Retinal pigment epithelial cell (primary cell): ENCODE measurements at places on chromosomes 11 and 22.

DNA sequence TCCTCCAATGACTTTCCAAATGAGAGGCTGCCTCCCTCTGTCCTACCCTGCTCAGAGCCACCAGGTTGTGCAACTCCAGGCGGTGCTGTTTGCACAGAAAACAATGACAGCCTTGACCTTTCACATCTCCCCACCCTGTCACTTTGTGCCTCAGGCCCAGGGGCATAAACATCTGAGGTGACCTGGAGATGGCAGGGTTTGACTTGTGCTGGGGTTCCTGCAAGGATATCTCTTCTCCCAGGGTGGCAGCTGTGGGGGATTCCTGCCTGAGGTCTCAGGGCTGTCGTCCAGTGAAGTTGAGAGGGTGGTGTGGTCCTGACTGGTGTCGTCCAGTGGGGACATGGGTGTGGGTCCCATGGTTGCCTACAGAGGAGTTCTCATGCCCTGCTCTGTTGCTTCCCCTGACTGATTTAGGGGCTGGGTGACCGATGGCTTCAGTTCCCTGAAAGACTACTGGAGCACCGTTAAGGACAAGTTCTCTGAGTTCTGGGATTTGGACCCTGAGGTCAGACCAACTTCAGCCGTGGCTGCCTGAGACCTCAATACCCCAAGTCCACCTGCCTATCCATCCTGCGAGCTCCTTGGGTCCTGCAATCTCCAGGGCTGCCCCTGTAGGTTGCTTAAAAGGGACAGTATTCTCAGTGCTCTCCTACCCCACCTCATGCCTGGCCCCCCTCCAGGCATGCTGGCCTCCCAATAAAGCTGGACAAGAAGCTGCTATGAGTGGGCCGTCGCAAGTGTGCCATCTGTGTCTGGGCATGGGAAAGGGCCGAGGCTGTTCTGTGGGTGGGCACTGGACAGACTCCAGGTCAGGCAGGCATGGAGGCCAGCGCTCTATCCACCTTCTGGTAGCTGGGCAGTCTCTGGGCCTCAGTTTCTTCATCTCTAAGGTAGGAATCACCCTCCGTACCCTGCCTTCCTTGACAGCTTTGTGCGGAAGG lies 2.9 kb downstream of the APOC3 start:
- no peak for DNase-seq

DNA sequence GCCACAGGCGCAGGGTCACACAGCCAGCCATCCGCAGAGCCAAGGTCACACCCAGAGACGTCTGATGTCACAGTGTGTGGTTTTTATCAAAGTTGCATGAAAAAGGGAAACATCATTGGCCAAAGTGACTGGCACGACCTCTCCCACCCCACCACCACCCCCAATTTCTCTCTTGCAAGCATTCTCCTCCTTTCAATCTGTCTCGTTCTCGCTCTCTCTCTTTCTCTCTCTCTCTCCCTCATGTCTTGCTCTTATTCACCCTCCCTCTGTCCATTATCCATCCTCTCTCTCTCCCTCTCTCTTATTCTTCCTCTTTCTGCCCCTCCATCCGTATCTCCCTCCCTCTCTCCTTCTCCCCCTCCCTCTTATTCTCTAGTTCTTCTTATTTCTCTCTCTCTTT lies 40.6 kb downstream of the MN1 start:
- no peak for DNase-seq

- no peak for DNase-seq
Observed at GRCh38 chr11:67349457-67349856, 3.9 kb downstream of the POLD4 start.

DNA sequence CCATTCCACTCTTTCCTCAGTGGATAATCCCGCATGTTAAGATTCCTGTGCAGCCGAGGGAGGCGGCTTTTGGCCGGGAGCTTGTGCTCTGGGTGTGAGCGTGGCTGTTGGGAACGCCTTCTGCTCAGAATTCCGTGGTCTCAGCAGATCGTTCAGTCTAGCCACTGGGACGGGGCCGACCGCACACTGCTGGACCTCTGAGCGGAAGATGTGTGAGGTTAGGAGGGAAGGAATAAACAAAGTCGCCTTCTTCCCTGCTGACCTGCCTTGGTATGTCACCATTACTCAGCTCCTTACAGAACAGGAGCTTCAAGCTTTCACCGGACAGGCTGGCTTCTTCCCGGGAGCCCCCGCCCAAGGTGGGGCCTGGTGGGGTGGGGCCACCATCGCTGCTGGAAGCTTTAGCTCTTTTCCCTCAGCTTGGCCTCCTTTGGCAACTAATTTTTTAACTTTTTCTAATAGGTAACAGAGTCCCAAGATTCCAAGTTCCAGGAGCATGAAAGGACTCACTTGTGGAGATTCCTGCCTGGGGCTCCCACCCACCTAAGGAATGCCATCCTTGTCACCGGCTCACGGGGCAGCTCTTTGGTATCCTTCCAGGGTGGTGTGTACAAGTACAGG lies 22.5 kb upstream of the SEPTIN5 start:
- DNase-seq = peak; percentile 58

GRCh38 chr11:102194257-102194656 lies 84.0 kb downstream of the YAP1 start:
- DNase-seq = no peak

DNA sequence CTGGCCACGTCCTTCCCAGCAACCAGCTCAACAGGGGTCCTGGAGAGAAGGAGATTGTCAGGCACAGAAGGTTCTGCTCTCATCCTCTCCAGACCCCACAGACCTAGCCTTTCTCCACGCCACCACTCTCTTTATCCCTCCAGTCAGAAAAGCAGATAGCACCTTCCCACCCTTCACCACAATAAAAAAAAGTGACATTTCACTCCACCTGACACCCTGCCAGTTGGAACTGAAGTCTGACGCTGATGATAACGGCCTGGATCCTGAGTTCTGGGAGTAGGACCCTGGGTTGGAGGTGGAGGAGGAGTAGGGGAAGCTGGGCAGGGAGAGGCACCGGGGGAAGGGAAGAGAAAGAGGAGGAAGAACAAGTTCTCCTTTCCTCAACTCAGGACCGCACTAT lies 127.5 kb upstream of the ANO1 start:
- DNase-seq = no peak

DNA sequence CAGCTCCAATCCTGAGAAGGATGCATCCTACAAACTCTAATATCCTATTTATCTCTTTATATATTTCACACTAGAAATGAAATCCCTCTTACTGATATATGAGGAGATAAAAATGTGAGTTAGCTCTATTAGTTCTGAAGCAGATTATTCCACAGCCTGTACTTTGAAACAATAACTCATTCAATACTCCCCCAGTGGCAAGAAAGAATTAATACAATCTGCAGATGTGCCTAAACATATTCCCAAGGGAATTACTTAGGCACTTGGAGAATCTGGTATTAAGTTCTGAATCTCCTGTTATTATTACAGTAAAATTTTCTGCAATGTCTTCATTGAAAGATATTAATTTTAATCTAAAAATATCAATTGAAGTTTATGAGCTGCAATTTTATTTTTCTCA lies 59.4 kb downstream of the DDI1 start:
- DNase-seq = no peak

DNA sequence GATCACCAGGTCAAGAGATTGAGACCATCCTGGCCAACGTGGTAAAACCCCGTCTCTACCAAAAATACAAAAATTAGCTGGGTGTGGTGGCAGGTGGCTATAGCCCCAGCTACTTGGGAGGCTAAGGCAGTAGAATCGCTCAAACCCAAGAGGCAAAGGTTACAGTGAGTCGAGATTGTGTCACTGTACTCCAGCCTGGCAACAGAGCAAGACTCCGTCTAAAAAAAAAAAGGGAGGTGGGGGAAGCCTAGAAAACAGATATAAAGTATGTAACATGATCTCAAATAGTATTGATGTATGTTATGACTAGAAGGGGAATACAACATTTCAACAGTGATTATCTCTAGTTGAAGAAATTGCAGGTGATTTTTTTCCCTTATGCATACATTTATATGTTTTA lies 61.4 kb downstream of the SLC1A2 start:
- no peak for DNase-seq

GRCh38 chr22:30204742-30205111 lies 41.8 kb downstream of the LIF start:
- no peak for DNase-seq

- no peak for DNase-seq
Observed at GRCh38 chr11:70335511-70335910, 62.8 kb upstream of the CTTN start.
